ENCODE measurements at places on chromosomes 1 and 21.

GRCh38 chr1:153848805-153849204, 73.6 kb downstream of the SLC27A3 start:
- DNase-seq, result no peak

DNA sequence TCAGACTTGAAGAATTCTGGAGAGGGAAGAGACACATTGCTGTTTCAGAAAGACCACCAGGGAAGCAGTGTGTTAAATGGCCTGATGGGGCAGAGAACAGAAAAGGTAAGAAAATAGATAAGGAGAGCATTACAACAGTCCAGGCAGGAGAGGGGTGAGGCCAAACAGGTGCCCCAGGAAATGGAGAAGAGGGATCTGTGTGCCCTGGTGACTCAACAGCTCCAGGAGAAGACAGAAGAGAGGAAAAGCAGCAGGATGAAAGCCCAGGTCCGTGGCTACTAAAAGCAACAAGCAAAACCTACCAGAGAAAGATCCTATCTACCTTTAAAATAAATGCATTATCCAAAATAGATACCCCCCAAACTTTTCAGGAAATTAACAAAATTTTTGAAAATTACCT, 9.2 kb downstream of the TP53BP2 start:
- no peak for DNase-seq

GRCh38 chr1:207659545-207660153, 14.7 kb downstream of the CR1L start:
- no peak for DNase-seq

- DNase-seq, result no peak
Observed at GRCh38 chr21:41338455-41338854, 21.9 kb downstream of the FAM3B start.

- DNase-seq, result no peak
Observed at GRCh38 chr1:27577504-27578188, 26.3 kb downstream of the AHDC1 start.

- DNase-seq, result no peak
Observed at GRCh38 chr1:206041640-206042039, 11.3 kb upstream of the RHEX start.

- no peak for DNase-seq
Observed at GRCh38 chr1:42979036-42979430, 20.4 kb upstream of the SLC2A1 start.

GRCh38 chr21:46437096-46437498, 21.6 kb upstream of the DIP2A start:
- DNase-seq, result no peak

GRCh38 chr1:76190749-76191424, 116.3 kb downstream of the ST6GALNAC3 start:
- DNase-seq, result no peak

- no peak for DNase-seq
Observed at GRCh38 chr21:38610623-38611251, 112.5 kb upstream of the ERG start.

- DNase-seq, result no peak
Observed at GRCh38 chr1:9069326-9070100, at the start of gene SLC2A5. SLC2A5 (minus strand) TSS chr1:9069635; CDS start chr1:9069536, 99 bp downstream.

GRCh38 chr1:119001181-119002027, 13.3 kb upstream of the TBX15 start:
- DNase-seq, result no peak

DNA sequence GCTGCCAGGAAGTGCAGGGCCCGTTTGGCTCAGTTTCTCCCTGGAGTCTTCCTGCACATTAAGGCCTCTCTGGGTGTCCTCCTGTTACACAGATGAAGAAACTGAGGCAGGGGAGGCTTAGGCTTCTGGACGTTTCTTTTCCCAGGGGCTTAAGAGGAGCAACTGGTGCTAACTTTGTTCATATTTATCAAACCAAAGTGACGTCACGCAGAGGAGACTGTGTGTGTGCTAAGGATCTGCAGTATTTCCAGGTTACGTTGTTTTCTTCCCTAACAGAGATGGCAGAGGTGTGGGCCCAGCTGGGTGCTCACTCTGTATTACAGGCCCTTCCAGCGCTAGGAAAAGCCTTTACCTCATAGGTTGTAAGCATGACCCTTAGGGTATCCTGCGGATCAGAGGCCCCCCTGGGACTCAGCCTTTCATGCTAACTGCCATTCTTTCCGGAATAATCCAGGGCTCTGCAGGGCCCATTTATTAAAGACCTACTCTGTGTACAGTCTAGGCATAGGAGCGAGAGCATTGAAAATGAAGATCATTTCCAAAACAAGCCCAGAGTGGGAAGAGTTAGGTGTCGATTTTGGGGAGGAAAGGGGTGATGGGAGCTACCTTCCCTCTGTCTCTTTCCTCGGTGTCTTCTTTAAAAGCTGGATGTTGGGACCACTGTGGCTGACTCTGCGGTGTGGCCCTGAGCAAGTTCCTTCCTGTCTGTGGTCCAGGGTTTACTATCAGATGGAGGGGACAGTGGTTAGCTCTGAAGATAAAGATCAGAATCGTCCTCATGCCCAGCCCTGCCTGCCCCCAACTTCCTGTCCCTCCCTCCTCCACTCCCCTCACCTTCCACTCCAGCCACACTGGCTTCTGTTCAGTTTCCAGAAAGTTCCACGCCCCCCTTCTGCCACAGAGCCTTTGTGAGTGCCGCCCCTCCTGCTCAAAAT, 4.6 kb downstream of the AGTRAP start:
- no peak for DNase-seq

GRCh38 chr1:164760569-164760968, 201.6 kb downstream of the PBX1 start:
- DNase-seq, result no peak

- DNase-seq, result no peak
Observed at GRCh38 chr1:178871551-178872320, 859 bp upstream of the ANGPTL1 start.

DNA sequence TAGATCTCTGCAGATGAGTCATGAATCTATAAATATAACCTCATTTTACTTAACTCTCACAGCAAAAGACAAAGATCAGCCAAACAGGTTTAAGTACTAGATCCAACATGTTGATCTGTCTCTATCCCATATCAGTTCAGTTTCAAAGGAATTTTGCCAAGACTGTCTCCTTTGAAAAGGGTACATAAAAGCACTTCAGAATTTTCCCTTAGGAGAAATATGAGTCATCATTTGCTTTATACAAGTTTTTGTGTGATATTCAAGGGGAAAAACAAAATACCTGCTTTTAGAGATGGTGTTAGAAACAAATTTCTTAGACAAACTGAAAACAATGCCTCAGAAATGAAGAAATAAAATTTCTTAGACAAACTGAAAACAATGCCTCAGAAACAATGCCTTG, 73.5 kb upstream of the LRRC7 start:
- DNase-seq, result no peak

DNA sequence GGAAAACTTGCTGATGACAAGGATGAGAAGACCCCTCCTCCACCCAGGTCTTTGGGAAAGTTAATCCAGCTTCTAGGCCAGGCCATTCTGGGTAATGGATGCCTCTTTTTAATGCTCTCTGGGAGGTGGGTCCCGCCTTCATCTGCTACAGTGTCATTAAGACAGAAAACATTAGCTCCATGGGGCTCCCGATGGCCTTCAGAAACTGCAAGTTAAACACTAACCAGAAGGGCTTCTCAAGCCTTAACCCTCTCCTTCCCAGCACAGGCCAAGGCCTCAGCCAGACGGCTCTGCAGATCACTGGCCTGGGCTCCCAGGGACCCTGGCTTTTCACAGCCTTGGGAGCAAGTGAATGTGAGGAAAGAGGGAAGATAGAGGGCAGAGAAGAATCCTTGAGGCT, 364.9 kb downstream of the MATN1 start:
- DNase-seq, result no peak

DNA sequence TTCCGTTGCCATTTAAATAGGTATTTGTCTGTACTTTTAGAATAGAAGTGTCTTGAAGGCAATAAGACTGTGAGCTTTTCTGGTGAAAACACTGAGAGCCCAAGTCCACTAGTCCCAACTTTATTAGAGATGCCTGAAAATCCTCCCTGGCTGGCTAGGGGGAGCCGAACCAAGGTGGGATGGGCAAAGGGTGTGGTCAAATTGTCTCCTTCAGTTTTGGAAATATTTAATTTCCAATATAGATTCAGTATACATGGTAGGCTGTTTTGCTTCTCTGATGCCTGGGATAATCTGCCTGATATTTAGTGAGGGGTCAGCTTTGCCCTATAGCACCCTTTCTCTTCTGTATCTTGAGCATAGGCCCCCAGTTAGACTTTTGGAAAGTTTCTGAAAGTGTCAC, 3.5 kb downstream of the ROR1 start:
- no peak for DNase-seq

DNA sequence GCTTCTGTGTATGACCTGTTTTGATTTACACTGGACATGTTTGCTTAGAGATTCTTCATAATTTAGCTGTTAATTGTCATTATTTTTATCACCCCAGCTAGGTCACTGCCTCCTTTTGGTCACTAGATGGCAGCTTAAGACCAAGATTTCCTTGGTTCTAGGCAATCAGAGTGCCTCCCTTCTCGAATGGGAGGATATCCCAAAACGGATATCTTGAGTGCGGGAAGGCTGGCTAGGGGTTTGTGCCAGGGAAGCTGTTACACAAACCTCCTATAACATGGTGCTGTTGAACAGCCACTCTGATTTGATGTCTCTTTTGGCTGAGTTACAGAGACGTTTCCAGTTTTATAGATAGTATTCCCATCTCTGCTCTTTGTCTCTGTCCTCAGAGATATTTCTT, 283.5 kb downstream of the S1PR1 start:
- DNase-seq, result no peak

- DNase-seq, result no peak
Observed at GRCh38 chr1:114833421-114833820, 21.2 kb upstream of the SYCP1 start.

GRCh38 chr1:86704972-86705664, 742 bp downstream of the SH3GLB1 start:
- peak; percentile 13 for DNase-seq
